ENCODE measurements at places on chromosomes 3 and 15.

GRCh38 chr3:139128803-139129202, 84.1 kb upstream of the PRR23C start:
- peak; percentile 29 for DNase-seq

DNA sequence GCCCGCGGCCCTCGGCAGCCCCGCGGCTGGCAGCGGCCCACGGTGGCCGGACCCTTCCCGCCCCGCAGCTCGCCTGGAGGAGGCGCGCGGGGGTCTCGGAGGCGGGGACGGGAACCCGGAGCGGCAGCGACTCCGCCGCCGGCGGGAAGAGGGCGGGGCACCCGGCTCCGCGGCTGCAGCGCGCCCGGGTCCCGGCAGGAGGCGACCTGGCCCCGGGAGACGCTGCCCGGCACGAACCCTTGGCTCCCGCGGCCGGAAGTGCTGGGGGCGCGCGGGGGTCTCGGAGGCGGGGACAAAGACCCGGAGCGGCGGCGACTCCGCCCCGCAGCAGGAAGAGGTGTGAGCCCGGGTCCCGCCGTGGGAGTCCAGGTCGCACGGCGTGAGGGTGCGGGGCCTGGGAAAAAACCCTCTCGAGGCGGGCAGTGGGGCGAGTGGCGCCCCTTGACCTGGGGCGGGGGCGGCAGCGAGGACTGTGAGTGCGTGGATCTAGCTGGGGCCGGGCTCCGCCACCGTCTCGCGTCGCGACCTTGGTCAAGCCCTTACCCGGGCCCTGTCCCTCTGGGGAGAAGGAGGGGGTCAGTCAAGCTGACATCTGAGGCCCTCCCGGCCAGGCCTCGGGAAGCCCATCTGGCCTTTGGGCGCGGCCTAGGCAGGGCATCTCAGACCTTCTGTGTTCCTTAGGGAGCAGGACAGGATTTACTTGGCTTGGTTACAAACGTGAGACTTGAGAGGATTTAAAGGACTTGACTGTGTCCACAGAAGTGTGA, at the start of gene CIB2:
CIB2 (minus strand) TSS at position 151 of the 767 bp plus-strand sequence. CDS start 230 bp downstream, outside the sequence.
- DNase-seq = peak; percentile 76

DNA sequence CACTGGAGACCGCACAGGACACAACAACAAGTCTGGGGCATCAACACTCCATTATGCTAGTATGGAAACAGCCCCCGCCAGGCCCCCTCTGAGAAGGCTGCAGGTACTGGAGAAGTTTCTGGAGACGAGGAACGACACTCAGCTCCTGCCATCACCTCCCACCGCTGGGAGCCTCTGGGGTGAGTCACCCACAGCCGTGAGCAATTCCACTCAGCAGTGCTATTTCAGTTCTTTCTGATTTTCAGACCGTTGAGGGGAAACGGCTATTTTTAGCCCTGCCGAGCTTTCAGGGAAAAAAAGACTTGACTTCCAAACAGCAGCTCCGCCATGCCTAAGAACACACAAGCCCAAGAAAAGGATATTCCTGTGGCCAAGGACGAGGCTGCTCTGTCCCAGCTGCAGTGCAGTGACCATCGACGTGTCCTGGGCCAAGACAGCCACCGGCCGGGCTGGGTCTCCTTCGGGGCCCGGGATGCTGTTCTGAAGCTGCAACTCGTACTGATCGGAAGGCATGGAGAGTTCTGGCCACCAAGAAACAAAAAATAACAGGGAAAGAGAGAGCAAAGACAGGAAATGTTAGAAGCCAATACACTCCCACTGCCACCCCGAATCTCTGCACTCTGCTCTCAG, 40.8 kb downstream of the NUP210 start:
- peak; percentile 83 for DNase-seq

- no peak for DNase-seq
Measured at GRCh38 chr3:15420871-15421270, 6.5 kb downstream of the METTL6 start.

DNA sequence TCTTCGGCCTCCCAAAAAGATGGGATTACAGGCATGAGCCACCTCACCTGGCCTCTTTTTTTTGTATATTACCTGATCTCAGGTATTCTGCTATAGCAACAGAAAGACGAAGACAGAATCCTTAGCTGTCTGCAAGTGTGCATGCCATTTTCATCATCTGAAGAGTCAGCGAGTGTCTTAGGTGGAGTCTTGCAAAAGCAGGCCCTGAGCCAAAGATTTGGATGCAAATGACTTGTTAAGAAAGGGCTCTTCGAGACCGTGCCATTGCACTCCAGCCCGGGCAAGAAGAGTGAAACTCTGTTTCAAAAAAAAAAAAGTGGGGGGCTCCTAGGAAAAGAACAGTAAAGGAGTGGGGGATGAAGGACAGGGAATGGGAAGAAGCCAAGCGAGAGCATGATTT, 10.2 kb upstream of the TRIM69 start:
- DNase-seq = no peak

DNA sequence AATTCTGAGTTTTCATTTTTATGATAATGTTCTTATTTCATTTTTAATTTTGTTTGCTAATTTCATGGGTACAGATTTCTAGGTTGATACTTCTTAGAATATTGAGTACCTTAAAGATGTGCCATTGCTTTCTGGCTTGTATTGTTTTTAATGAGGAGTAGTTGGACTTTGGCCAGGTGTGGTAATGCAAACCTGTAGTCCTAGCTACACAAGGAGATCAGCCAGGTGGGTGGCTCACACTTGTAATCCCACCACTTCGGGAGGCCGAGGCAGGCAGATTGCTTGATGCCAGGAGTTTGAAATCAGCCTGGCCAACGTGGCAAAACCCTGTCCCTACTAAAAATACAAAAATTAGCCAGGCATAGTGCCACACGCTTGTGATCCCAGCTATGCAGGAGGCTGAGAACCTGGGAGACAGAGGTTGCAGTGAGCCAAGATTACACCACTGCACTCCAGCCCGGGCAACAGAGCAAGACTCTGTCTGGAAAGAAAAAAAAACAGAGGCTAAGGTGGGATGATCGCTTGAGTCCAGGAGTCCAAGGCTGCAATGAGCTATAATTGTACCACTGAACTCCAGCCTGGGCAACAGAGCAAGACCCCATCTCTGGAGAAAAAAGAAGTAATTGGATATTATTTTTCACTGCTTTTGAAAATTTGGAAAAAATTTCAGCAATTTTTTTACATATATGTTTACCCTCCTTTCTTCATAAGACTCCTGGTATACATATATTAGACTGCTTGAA, 198.0 kb downstream of the ALCAM start:
- DNase-seq = no peak

DNA sequence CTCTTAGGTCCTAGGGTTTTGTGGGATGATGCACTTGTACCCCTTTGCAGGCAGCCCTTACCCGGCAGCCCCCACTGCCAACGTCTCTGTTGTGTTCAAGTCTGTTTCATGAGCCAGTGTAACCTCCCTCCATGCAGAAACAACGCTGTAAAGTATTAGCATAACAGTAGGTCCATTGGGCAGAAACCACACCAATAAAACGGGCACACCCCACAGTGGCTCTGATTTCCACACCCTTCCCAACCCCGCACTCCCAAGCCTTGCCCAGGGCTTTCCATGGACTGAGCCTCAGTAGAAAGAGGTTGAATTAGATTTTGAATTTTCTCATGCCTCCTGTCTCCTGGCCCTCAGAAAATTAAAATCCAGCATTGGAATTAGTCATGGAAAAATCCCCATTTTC, 124.5 kb downstream of the CACNA1D start:
- no peak for DNase-seq

DNA sequence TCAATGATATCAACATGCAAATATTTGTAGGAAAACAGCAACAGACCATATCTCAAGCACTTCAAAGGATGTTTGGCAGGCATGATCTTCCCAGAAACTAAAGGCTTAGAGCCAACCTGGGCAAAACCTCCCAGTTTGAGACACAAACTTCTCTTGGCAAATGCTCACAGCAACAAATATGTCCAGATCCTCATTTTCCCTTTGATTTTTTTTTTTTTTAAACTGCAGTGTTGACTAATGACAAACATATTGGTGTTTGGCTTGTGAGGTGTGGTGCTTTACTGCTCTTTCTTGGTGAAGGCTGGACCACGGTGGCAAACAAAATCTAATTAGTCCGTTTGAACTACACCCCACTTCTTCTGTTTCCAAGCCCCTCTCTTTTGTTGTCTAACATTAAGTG, 87.2 kb downstream of the EBLN2 start:
- no peak for DNase-seq

DNA sequence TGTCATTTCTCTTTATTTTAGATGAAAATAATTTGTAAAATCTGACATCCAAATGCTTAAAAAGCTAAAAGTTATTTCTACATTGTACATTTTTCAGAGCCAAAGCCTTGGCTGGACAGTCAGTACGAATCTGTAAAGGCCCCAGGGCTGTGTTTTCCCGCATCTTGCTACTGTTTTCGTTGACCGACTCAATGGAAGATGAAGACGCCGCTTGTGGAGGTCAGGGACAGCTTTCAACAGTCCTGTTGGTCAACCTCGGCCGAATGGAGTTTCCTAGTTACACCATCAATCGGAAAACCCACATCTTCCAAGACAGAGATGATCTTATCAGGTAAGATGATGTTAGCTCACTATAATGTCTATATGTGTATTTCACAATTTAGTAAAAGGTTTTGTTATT, 10.0 kb downstream of the FAN1 start:
- DNase-seq = no peak

DNA sequence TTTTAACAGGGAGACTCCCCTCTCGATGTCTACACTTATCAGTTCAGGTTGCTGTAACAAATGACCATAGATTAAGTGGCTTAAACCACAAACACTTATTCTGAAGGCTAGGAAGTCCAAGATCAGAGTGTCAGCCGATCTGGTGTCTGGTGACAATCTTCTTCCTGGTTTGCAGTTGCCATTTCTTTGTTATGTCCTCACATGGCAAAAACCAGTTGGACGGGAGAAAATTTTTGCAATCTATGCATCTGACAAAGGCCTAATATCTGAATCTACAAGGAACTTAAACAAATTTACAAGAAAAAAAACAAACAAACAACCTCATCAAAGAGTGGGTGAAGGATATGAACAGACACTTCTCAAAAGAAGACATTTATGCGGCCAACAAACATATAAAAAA, 116.9 kb upstream of the FOXB1 start:
- DNase-seq = no peak

DNA sequence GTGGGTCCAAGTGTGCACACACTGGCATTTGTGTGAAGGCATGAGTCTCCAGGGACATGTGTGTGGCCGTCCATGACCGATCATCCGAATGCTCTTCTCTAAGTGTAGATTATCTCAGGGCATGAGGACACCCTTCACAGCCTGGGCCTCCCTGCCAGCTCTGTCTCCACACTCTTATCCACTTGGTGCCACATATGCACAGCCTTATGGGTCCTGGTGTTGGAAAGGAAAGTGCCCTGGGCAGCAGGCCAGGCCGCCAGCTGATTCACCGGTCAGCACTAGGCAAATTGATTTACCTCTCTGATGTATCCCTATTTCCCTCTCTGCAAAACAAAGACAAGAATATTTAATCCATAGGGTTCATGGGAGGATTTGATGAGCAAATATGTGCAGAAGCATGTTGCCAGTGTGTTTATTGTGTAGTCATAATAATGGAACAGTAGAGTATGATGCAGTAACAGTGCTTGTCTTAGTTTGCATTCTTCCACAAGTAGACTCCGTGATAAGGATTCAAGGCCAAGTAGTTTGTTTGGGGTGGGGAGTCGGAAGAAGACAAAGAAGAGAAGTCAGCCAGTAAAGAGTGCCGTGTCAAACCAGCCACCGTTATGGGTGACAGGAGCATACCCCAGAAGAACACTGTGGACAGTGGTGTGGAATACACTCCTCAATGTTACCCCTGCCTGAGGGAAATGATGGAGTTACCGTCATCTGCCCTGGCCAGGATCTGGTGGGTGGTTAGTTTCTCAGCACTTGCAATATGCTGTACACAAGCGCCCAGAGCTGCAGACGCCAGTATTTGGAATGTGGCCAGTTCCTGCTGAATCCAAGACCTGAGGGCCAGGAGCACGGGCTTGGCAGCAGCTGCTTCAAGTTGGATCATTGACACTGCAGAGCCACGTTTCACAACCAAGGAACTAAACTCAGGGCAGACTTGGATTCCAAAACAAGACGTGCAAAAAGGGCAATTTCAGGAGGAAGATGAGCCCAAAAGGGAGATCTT, 85.1 kb downstream of the MTHFS start:
- peak; percentile 43 for DNase-seq

GRCh38 chr15:42919799-42920518, 619 bp downstream of the TTBK2 start:
- DNase-seq = peak; percentile 34

DNA sequence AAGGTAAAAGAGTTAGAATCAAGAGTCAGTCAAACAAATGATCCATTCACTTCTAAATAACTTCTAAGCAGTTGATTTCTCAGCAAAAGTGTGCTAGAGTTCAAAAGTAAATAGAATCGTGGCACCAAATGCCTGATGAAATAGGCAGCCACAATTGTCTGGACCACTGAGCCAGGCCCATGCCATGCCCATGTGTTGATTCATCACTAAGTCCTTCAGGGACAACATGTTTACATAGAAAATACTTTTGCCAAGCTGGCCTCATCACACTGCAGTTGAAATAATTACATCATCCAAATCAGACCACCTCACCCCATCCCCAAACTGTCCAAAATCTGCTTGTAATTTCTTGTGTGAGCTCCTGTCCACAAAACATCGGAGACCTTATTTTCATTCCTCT, 216.3 kb downstream of the IGSF11 start:
- DNase-seq = peak; percentile 49

GRCh38 chr15:38690216-38690615, 125.6 kb upstream of the RASGRP1 start:
- no peak for DNase-seq

- no peak for DNase-seq
Measured at GRCh38 chr3:11539677-11540076, 104.0 kb downstream of the VGLL4 start.

DNA sequence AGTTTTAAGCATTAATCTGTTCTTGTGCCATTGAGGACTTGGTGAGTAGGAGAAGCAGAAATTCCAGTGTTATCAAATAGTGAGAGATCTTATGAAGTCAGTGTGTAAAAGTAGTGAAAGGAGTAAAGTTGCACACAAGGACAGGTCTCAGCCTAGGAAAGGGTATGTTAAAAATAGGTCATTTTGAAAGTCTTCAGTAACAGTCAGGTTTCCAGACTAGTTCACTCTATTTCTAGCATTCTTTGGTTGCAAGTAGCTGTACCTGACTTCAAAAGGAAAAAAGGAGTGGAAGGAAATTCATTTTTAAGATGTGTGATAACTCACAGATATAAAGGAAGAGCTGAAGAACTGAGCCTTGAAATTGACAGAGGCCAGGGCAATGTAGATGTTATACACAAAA, 250.1 kb upstream of the SATB1 start:
- no peak for DNase-seq

GRCh38 chr3:71462586-71462985, 120.9 kb downstream of the FOXP1 start:
- DNase-seq = peak; percentile 48

- no peak for DNase-seq
Measured at GRCh38 chr3:141814375-141814774, 51.2 kb downstream of the GRK7 start.

DNA sequence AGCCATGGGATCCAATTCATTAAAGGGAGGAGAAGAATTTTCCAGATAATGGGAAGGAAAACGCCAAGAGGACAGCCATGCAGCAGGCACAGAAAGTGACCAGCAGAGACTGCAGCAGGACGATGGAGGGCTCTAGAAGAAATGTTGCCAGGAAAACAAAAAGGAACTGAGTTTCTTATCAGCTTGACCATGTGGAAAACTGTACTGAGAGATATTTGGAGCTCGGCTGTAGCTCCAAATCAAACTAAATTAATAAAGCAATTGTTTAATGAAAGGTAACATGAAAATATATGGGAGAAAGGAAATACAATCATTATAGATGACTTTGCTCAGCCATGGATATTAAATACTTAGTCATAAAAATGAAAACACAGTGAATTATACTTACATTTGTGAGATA, 63.7 kb downstream of the SSR3 start:
- DNase-seq = no peak
